Endodermal cell (in vitro differentiated cells): ENCODE measurements at places on chromosomes 1 and 21. TPM values are rescaled to one million over a fixed set of nuclear protein-coding genes. Genes with fewer than 3 reads are reported as not detected.
A peak's percentile ranks its signal among the peaks of the same experiment; 100 is the strongest.

DNA sequence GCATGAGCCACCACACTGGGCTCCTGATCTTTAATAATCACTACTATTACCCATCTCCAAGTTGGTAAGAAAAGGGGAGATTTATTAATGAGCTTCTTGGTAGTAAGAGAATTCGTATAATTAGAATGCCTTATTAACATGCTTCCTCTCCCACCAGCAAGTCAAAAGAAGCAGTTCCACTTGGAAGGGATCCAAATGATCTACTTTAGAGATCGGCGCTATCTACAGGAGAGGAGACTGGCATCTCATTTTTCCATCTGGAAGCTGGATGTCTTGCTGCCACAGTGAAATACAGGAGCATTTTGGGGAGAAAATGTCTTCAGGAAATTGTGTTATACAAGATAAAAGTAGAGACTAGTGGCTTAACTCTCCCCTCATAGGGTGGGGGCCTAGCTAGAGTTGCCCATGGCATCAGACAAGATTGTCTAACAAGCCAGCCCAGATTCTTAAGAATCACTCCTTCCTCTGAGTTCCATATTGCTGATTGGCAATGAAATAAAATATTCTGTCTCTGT lies 33.6 kb upstream of the CAMSAP2 start:
- H3K27me3 ChIP-seq, result no peaks in the 10 kb centered on the region
- H3K36me3 ChIP-seq, result no peaks in the 10 kb centered on the region
- no peak overlapping the region for H3K4me3 ChIP-seq
- H3K4me1 ChIP-seq, result no peaks in the 10 kb centered on the region
- H3K27ac ChIP-seq, result no peak overlapping the region

- peak; percentile 65 for DNase-seq
- peaks cover 23% of the 10 kb centered on the region for H3K36me3 ChIP-seq
- H3K27ac ChIP-seq, result no peak overlapping the region
- no peaks in the 10 kb centered on the region for H3K4me1 ChIP-seq
Observed at GRCh38 chr1:9767964-9768668, 55.6 kb downstream of the CLSTN1 start.

CELA3A gene
- not detected in 3 replicates for total RNA-seq

CYP2J2 gene
- 0.25 and 0.37 TPM in 2 replicates for total RNA-seq

DNA sequence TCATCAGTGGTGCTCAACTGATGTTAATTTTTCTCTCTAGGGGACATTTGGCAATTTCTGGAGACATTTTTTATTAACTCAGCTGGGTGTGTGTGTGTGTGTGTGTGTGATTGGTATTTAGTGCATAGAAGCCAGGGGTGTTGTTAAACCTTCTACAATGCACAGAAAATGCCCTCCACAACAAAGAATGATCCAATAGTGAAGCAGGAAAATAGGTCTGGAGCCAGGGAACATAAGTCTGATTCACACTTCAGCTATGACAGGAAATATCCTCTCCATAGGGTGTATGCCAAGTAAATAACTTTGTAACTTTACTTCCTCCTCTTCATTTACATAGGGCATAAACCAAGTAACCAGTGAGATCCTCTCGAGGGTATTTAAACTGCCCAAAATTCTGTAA lies 25.1 kb upstream of the TMEM61 start:
- no peaks in the 10 kb centered on the region for H3K36me3 ChIP-seq
- H3K4me3 ChIP-seq, result no peak overlapping the region
- H3K27ac ChIP-seq, result no peak overlapping the region
- H3K4me1 ChIP-seq, result no peaks in the 10 kb centered on the region
- no peaks in the 10 kb centered on the region for H3K27me3 ChIP-seq
- no peak for DNase-seq

DNA sequence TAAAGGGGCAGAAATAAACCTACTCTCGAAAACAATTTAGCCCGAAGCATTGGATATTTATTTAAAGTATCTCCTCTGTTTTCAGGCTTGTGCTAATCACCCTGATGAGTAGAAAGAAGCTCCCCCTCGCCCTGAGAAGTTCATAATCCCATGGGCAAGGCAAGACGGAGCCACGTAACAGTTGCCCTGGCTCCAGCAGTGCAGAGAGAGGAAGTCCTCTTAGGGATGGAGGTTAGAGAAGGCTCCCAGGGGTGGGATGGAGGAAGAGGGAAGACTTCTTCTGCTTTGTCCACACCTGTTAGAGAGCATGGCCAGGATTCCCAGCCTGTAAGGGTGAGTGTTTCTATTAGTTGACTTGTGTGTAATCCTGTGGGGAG lies 3.4 kb upstream of the GPR25 start:
- H3K4me3 ChIP-seq, result no peak overlapping the region
- DNase-seq, result peak; percentile 44
- no peaks in the 10 kb centered on the region for H3K27me3 ChIP-seq
- peaks cover 7% of the 10 kb centered on the region for H3K36me3 ChIP-seq
- H3K4me1 ChIP-seq, result no peaks in the 10 kb centered on the region

DNA sequence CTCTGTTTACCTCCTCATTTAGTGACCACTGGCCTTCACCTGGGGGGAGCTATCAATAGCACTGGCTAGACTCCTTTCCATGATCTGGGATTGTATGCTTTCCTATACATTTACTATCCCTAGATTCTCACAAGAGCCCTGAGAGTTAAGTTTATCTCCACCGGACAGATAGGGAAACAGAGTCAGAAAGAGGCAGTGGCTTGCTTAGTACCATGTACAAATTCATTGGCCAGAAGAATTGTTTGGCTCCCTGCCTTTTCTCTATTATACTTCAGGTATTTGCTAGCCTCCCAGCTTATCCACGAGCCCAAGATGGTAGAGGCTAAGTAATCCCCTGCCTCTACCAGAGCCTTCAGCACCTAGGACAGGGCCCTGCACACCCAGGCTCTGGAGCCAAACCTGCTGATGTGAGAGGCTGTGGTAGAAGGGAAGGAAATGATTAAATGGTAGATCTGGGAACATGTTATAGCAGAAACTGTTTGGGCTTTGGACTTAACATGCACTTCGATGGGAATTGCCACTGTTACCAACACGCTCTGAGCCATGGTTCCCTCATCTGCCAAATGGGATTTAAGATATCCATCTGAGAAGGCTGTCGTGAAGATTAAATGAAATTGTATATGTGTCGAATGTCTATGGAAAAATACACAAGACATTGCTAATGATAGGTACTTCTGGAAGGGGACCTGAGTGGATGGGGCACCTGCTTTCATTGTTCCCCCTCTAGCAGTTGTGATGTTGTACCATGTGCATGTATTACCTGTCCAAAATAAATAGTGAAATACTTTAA lies 3.1 kb upstream of the BLACAT1 start:
- peaks cover 3% of the 10 kb centered on the region for H3K36me3 ChIP-seq
- H3K4me3 ChIP-seq, result no peak overlapping the region
- peak; percentile 94 for DNase-seq
- no peaks in the 10 kb centered on the region for H3K27me3 ChIP-seq

FCGR3B gene
- total RNA-seq, result not detected in 2 replicates

LACTBL1 gene
- not detected in 3 replicates for total RNA-seq

GRCh38 chr1:12597792-12598191 lies 20.2 kb downstream of the DHRS3 start:
- H3K4me1 ChIP-seq, result peaks cover 2% of the 10 kb centered on the region
- no peak overlapping the region for H3K4me3 ChIP-seq
- peaks cover 87% of the 10 kb centered on the region for H3K27me3 ChIP-seq
- no peak for DNase-seq
